CD8-positive, alpha-beta T cell (primary cell): ENCODE measurements at places on chromosomes 13 and 19. TPM values are rescaled to one million over a fixed set of nuclear protein-coding genes. Genes with fewer than 3 reads are reported as not detected.

GRCh38 chr19:33953592-33953991 is 156.9 kb downstream of the KCTD15 start:
- DNase-seq = no peak

DNA sequence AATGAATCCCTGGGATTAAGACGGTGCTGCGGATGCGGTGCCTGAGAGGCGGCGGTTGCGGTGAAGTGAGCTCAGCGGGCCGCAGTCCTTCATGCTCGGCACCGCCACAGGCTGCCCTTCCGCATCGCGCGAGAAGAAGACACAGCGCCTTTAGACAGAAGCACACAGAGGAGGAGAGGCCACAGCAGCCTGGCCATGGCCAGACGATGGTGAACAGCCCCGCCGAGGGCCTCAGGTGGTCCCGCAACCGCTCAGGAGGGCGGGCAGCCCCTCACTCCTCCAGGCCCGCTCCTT is 459.2 kb downstream of the MYO16 start:
- no peak for DNase-seq

DNA sequence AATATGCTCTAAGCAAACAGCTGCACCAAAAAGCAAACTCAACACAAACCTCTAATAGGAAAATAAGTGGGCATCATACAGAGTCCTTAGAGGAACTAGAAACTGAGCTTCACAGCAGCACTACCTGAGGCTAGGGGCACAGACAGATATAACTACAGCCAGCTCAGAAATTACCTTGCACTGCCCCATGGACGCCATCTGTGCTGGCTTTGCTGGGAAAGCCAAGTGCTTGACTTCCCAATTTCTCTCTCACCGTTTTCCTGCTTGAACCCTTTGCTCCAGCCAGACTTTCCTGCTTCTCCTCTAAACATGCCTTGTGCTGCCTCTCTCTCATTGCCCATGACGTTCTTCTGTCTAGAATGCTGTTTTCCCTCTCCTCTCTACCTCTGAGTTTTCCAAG is 29.3 kb downstream of the MTUS2 start:
- DNase-seq = no peak

- DNase-seq = no peak
Observed at GRCh38 chr13:31982124-31982523, 49.5 kb upstream of the FRY start.

GRCh38 chr13:97067017-97067895 is 73.0 kb upstream of the OXGR1 start:
- DNase-seq = no peak

GRCh38 chr13:49641801-49642291 is 13.5 kb downstream of the ARL11 start:
- DNase-seq = no peak

DNA sequence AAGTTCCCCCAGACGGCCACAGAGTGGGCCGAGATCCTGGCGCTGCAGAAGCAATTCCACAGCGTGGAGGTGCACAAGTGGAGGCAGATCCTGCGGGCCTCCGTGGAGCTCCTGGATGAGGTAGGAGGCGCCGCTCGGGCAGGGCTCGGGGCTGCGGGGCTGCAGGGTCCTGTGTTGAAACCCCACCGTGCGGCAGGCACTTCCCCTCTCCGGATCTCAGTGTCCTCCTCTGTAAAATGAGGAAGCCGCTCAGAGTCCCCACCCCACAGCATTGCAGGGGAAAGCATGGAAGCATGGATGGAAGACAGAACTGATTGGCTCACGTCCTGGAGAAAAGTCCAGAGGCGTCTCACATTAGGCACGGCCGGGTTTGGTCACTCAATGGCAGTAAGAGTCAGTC is 6.8 kb upstream of the SCN1B start:
- DNase-seq = no peak

AP2A1 gene
- 26.9 TPM for total RNA-seq

ZNF850 gene
- 1.5 TPM for total RNA-seq

CLC gene
- total RNA-seq = not detected
